ENCODE measurements at places on chromosomes 11 and 22.
A peak's percentile ranks its signal among the peaks of the same experiment; 100 is the strongest.

- DNase-seq, result no peak
Measured at GRCh38 chr22:36816636-36817524, at the start of gene PVALB. TSS of gene PVALB (minus strand) at chr22:36817035. CDS start at chr22:36817005, 30 bp downstream.

DNA sequence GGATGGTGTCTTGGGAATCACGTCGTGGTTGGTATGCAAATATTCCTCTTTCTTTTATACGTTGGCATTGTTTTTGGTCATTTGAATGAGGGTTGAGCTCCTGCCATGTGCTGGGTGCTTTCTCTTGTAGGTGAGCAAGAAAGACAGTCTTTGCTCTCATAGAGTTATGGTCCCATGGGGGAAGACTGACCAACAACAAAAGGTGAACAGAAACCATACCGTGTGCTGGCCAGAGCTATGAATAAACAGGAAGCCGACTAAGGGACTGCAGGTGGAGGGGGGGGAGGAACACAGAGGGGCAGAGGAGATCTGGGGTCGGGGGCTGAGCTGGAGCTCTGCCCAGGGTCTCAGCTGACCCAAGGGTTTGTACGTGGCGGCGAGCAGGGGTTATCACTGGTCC is 245.3 kb downstream of the CTTN start:
- no peak for DNase-seq

DNA sequence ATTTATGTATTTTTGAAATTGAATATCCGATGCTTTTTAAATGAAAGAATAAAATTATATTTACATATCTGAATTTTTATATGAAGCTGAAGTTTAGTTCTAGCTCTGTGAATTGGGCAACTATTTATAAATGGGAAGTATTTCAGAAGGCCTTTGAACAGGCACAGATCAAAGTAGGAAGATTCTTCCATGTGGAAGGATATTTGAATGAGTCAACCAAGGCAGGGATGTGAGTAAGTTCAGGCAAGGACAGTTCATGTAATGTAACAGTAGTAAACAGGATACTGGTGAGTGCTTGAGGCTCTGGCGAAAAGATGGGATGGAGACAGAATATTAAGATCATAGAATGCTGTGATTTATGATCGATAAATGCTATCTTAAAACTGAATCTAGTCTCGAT is 417.8 kb upstream of the CCDC179 start:
- no peak for DNase-seq

GRCh38 chr11:65386307-65387140 is at the start of gene FRMD8:
TSS of gene FRMD8 (plus strand) at chr11:65386637. CDS start at chr11:65387037, 400 bp downstream.
- DNase-seq, result peak; percentile 81

GRCh38 chr11:11668274-11668673 is 46.5 kb upstream of the GALNT18 start:
- DNase-seq, result no peak

Data from stimulated activated CD4-positive, alpha-beta T cell treated with anti-CD3 and anti-CD28 coated beads, Interleukin-1b, Interleukin-23, amount 100 ng/mL, for 1 hour (primary cell).